ENCODE measurements at places on chromosomes 7 and 10.

DNA sequence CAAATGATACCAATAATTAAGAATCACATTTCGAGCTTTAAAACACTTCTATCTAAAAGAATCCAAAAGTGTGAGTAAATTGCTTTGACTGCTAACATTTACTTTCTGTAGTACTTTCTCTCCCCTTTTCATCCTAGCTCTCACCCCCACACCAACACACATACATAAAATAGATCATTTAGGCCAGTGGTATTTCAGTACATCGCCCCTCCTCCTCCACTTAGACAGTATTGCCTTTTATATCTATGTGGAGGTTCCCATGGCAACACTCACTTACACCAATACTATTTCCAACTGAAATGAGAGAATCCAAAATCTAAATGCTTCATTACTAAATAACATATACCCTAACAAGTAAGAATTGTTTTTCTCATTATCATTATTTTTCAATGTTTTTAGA, 58.9 kb downstream of the HIBADH start:
- no peak for DNase-seq

GRCh38 chr7:53812135-53812534, 730.0 kb upstream of the VSTM2A start:
- DNase-seq, result no peak

- no peak for DNase-seq
These were observed 86.3 kb upstream of the CAPZA2 start for GRCh38 chr7:116776046-116776445.

GRCh38 chr7:93838966-93839365, 51.6 kb downstream of the TFPI2 start:
- DNase-seq, result no peak

DNA sequence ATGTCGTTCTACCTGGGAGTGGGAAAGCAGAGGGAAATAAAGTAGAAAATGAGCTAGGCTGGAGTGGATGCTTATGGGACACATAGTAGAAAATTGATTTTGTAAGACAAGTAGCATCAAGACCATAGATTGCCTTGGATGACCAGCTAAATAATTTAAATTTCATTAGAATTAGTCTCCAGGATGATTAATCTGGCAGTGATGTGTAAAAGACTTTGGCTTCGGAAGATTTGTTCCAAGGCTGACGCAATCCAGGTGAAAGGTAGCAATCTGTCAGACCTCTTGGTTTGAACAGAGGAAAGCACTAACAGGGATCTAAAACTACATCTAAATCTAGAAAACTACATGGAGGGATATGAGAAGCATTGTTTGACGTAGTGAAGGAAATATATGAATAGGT, 236.5 kb downstream of the ARL4A start:
- no peak for DNase-seq

- no peak for DNase-seq
These were observed 4.7 kb upstream of the ITPRIP start for GRCh38 chr10:104342941-104343411.

- DNase-seq, result no peak
These were observed 874.2 kb downstream of the KCNMA1 start for GRCh38 chr10:76763376-76763775.

- no peak for DNase-seq
These were observed 58.5 kb downstream of the STK32C start for GRCh38 chr10:132249226-132249724.

DNA sequence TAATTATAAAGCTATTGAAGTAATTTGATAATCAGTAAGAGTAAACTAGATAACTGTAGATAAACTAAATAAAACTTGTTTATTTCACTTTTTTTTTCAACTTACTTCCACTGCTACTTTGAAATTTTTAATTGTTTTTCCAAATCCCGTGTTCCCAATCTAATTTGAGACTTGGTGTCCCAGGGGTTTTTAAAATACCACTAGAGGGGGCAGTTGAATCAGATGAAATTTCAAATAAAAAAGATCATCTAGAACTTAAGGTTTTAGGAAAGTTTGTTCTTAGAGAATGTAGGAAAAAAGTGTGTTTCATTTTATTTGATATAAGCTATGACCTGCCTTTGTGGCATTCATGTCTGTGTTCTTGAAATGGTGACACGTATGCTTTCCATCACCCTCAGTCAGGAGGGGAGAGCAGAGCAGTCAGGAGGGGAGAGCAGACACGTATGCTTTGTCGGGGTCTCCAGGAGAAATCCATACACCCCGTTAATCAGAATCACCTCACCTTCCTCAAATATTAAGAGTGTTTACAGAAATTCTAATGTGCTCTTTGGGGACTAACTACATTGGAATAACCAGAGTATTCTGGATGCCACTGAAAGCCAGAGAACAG, 49.9 kb downstream of the C10orf67 start:
- no peak for DNase-seq

DNA sequence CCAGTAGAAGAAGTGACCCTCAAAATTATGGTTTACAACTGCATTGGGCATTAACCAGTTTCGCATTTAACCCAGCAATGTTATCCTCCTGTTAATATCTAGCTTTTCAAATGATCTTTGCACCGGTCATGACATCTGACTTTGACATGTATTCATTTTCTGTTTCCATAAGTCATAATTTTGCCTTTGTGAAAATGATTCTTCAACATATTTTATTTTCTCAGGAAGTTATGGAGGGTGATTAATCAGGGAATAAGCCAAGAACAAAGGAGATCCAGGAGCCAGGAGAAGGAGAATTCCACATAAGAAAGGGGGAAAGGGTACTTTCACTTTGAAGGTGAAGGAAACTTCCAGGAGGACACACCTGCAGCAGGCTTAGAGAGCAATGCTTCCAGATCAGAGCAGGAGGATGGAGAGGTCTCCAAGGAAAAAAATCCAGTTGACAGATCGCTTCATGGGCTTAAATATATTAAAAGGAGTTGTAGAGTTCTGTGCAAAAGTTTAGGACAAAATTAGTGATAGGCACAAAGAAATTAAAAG, 92.1 kb upstream of the FAM3C start:
- no peak for DNase-seq

- no peak for DNase-seq
These were observed 192.4 kb upstream of the DKK1 start for GRCh38 chr10:52121688-52122087.

GRCh38 chr7:70763961-70764691, 367.8 kb upstream of the GALNT17 start:
- DNase-seq, result no peak

DNA sequence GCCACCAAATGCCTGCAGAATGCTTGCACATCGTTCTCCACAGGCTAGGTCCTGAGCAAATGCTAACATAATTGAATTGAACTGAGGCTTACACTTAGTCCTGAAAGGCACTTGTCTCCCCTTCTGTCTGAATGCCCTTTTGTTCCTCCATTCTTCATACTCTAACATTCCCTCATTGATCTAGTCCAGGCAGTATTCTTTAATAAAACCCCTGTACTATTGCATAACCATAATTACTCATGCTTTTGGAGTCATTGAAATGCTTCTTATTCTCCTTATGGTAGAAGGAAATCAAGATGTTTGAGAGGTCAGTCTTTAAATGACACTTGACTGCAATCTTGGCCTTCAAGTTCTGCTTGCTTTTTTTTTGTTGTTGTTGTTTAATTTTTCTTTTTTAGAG, 7.1 kb downstream of the PI4K2A start:
- no peak for DNase-seq

- DNase-seq, result no peak
These were observed 172.3 kb downstream of the RAPGEF5 start for GRCh38 chr7:22184549-22185199.

- DNase-seq, result no peak
These were observed 47.7 kb downstream of the VIPR2 start for GRCh38 chr7:159096736-159097581.

DNA sequence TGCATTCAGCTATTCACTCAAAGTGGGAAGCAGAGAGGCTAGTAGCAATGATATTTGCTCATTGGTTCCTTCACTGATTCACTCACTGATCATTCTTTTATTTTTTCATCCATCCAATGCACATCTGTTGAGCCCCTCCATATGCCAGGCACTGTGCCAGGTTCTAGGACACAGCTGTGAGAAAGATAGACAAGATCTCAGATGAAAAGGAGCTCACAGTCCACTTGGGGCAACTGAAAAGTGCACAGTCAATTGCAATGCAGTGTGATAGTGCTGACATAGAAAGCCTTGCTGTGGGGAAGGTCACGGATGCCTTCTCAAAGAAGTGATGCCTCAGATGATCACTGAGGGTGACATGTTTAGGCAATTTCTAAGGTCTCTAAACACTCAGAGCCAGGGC, 262.3 kb downstream of the PTEN start:
- DNase-seq, result no peak

DNA sequence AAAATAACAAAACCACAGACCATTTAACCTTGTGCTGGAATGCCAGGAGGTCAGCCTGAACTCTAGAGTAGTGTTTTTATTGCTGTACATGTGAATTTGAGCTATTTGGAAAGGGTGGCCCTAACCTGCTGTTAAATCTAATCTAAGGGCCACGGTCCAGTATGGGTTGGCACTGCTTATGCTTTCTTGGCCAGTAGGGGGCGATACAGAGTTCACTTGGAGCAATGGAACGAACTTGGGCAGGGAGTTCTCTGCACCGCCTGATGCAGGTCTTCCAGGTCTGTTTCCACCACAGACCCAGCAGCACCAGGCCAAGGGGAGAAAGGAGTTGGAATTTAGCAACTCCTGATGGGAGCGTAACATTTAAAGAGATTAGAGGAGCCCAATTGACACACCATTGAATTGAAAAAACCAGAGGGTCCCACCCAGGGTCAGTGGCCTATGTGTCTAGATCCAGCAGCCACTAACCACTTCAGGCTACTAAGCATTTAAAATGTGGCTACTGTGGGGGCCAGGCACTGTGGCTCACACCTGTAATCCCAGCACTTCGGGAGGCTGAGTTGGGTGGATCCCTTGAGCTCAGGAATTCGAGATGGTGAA, 75.7 kb upstream of the EFCAB10 start:
- peak; percentile 75 for DNase-seq

DNA sequence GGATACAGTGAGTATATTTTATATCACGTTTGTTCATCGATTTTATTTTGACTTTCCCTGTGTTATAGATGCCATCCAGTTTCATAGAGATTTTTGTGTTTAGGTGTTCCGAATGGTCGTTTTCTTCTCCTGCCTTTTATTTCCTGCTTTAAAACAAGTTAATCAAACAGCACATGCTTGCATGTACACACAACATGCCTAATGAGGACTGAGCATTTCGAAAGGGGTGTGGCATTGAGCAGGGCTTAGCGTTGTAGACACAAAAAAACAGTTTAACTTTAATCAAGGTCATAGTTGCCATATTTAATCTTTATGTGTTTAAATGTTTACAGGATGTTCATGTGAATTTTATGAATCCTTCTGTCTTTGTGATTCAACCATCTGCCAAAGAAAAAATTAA, 430.5 kb upstream of the GALNT17 start:
- no peak for DNase-seq

DNA sequence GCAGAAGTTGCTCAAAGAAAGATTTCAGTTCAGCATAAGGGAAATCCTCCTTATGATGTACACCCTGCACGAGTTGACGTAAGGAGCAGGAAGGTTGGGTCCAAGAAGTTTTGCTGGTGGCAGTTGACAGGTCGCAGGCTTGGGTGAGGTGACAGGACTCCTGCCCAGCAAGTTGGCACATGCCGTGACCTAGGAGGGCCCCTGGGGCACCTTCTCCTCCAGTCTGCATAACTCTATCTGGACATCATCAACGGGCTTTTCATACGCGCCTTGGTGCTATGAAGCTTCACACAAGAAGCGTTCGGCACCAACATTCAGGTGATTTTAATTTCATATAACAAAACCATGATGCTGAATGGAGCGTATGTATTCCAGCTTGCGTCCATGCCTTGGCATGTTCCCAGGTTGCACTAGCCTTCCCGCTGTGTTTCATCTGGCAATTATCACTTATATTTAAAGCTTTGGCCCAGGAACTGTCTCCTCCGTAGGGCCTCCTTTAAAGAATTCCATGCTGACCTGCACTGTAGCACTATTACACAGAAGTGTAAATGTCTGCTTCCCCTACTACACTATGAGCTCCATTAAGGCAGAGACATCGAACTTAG, 651.6 kb upstream of the FOXK1 start:
- DNase-seq, result no peak

- no peak for DNase-seq
These were observed 13.5 kb downstream of the KCNH2 start for GRCh38 chr7:150964593-150965111.

GRCh38 chr7:47941136-47941844, 7.0 kb downstream of the PKD1L1 start:
- DNase-seq, result no peak

DNA sequence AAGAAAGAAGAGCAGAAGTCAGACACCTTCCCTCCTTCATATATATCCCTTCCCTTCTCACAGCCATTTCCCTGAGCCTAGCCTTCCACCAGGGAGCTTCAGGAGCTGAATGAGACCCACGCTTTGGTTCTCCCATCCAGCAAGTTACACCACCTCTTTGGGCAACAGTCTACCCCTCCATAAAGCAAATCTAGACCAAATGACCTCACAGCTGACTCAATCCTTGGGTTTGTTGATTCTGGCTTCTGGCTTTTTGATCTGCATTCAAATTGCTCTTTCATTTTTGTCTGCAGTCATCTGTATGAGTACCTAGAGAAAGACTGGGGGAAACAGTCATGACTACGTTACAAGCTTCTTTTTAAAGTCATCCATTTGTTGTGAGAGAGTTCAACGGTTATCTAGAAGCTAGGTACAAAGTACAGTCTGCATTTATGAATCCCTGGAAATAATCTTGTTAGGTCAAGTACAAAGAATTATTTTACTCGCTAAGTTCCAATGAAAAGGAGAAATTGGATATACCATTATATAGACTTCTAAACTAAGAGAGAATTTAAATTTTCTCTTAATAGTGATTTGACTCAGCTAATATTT, 86.3 kb downstream of the RAB11FIP2 start:
- no peak for DNase-seq

DNA sequence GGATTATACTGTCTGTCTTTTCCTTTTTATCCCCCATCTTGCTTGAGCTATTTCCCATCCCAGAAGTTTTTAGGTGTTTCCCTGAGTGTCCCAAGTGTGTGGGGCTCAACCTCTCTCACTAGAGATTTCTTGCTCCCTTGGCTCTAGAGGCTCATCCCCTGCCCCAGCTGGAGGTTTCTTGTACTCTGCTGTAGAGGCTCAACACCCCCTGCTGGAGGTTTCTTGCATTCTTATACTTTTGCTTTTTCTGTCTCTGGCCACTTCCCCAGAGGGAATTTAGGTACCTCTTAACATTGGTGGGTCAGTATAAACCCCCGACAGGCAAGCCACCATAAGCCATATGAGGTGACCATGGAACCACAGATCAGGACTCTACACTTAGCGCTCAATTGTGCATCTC, 114.2 kb upstream of the FAM3C start:
- DNase-seq, result no peak

DNA sequence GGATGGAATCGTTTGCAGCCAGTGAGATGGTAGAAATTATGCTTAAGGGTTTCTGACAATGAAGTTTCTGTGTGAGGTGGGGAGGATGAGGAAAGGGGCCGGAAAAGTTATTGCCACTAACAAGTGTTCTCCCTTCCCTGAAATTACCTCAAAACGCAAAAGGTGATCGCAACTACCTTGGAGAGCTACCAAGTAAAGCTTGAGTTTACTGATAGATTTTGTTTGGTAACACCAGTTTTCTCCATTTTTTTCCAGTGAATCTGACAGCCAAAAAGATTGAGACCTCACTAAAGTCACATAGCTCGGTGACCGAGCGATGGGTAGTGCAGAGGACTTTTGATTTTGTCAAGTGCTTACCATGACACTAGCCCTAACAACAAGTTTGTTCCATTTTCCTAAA, 1.6 kb downstream of the SUV39H2 start:
- DNase-seq, result no peak

GRCh38 chr7:112892263-112892662, 102.1 kb upstream of the TMEM168 start:
- DNase-seq, result no peak

Data from activated CD8-positive, alpha-beta T cell treated with anti-CD3 and anti-CD28 coated beads, Interleukin-2, amount 10 ng/mL, durations not matched to agents 7 days and 5 days (primary cell).